ENCODE measurements at places on chromosomes 5 and 9.
A peak's percentile ranks its signal among the peaks of the same experiment; 100 is the strongest.

GRCh38 chr5:43096916-43097315 is 23.8 kb upstream of the ZNF131 start:
- DNase-seq: no peak

DNA sequence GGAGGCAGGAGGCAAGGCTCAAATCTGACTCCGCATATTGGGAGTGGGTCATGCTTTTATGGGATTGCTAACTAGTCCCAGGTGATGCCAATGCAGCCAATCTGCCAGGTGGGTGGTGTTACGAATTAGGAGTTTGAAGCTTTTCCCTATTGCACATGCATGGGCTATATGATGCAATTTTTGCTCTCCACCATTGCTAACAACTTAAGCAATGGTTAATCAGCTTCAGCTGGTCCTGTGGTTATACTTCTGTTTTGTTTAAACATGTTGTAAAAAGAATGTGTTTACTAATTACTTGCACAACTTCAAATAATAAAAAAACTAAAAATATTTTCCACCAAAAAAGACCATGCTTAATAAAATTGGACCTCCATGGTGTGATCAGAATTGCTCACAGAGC is 55.7 kb downstream of the SHC3 start:
- DNase-seq: no peak

- no peak for DNase-seq
Measured at GRCh38 chr5:169629847-169630548, 7.1 kb upstream of the DOCK2 start.

DNA sequence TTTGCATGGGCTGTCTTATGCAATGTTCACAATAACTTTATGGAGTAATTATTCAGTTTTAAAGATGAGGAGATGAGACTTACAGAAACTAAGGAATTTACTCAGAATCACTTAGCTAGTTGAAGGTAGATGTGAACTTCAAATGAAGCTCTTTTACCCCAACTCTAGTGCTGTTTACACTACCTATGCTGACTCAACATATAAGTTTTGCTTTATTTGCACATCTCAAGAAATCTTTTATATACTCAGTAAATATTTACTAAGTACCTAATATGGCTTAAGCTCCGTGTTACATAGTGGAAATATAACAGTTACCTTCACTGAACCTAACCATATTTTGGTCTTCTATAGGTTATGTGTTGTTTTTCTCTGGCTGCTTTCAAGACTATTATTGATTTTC is 293.2 kb downstream of the ANXA1 start:
- DNase-seq: no peak

- no peak for DNase-seq
Measured at GRCh38 chr5:132391870-132392269, 22.4 kb downstream of the SLC22A5 start.

DNA sequence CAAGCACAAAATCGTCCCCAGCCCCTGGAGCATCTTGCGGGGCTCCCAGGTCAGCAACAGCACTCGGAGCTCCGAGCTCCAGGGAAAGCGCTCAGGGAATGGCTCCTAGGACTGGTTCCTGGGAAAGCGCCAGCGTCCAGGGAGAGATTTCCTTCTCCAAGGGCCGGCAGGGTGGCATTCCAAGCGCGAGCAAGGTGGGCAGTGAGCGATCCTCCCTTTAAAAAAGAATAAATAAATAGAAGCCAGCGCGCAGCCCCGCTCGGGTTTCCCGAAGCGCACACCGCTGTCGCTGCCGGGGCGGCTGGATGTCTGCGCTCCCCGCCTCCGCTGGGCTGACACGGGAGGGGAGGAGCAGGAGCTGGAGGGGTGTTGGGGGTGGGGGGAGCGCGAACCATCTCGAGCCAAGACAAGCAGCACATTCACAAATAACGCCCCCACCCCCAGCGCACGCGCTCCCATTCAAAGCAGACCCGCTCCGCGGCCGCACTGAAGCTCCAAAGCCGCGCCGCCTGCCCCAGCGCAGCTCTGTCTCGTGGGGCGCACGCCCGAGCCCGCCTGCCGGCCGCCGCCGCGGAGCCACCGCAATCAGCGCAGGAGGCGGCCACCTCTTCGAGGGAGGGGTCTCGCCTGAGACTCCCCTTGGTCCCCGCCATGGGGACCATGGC is 327.4 kb downstream of the SH3GL2 start:
- DNase-seq: peak; percentile 2

DNA sequence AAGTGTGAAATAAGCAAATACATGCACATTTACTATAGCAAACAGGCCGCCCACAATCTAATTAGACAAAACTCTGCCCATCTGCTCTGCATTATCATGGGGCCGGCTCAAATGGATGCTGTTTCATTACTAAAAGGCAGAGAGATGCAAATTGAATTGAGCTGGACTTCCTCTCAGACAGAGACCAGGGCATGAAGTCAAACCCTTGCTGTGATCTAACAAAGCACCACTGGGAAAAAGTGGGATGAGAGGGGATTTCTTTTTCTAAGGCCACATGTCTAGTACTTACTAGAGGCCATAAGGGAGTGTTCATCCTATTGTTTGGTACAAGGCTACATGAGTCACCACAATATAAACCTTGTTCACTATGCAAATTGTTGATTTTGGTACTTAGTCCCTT is 614.7 kb downstream of the ISL1 start:
- peak; percentile 46 for DNase-seq

- DNase-seq: peak; percentile 38
Measured at GRCh38 chr5:172714491-172715420, 56.2 kb downstream of the DUSP1 start.
